ENCODE measurements at places on chromosomes 2 and 18.

GRCh38 chr2:98188351-98189046 lies 101.5 kb downstream of the VWA3B start:
- no peak for DNase-seq

DNA sequence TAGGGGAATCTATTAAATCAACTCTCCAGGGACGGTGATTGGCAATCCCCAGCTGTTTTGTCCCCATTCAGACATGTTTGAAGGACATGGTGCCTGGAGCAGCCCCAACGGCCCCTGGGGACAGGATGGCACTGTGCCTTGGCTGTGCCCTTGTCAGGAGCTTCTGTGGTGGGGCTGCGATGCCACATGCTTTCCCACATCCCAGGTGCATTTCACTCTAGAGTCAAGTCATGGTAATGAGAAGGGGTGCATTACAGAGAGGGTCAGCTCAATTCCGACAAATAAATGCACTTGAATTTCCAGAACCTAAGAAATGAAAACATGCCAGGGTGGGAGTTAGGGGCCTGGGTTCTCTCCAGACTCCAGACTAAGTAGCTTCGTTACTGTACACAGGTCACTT lies 289.4 kb upstream of the PXDN start:
- no peak for DNase-seq

DNA sequence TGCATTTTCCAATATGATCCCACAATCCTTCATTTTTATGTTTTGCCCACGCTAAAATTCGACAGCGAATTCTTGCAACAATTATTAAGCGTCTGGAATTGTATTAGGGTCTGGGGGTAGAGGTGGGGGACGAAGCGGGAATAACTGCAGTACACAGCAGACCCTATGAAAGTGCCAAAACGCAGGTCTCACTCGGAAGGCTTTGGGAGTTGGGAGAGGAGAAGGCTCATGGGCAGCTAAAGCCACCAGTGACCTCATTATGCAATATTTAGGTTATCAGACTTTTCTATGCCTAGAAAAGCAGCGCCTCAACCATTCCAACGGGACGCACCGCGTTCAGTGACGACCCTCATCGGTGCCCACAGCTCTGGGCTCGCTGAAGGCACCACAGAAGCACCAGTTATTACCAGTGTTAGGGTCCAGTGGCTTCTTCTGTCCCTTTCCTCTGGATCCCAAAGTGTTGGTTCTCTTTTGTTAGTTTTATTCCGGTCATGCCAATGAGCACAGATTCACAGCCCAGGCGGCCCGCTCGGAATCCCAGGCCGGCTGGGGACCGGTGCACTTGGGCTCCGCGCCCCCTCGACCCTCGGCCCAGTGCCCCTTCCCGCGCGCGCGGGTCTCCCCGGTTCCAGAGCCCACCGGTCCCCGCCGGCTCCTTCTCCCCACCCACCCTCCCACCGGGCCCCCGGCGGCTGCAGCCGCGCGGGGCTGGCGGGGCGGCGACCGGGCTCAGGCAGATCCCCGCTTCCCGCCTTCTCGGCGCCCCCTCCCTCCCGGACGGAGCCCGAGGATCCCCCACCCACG lies 737 bp upstream of the MAPK4 start:
- no peak for DNase-seq

- no peak for DNase-seq
Observed at GRCh38 chr2:69770193-69770702, 28.3 kb downstream of the ANXA4 start.

DNA sequence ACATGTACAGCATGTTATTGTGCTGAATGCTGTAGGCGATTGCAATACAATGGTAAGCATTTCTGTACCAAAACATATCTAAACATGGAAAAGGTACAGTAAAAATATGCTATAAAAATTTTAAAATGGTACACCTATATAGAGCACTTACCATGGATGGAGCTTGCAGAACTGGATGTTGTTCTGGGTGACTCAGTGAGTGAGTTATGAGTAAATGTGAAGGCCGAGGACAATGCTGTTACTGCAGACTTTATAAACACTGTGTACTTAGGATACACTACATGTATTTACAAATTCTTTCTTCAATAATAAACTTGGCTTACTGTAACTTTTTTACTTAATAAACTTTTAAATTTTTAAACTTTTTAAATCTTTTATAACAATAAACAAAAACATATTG lies 473.4 kb upstream of the UBE2E3 start:
- DNase-seq: no peak

Measured in amygdala (tissue), 56 donors.